ENCODE measurements at places on chromosomes 2 and 18.

DNA sequence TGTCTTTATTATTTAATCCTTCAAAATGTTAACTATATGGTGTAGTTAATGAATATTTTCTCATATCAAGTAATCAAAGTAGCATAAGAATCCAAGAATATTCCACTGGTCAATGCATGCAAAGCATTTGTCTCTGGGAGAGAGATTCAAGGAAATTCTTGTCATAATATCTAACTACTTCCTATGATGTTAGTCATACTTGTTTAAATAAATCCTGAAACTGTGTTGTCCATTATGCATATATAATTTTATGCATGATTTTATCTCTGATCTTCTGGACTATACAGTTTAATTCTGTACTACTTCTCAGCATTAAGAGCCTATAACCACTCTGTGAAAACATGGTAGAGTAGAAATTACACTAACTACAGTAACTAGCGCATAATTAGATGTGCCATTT, 388.3 kb downstream of the NR4A2 start:
- DNase-seq: no peak

- no peak for DNase-seq
Measured at GRCh38 chr2:56086336-56086735, 97.5 kb upstream of the CCDC85A start.

GRCh38 chr2:214995409-214995808, 143.0 kb downstream of the ABCA12 start:
- DNase-seq: no peak

- no peak for DNase-seq
Measured at GRCh38 chr2:138708682-138709241, 71.4 kb downstream of the NXPH2 start.
